ENCODE measurements at places on chromosomes 4 and X.
A peak's percentile ranks its signal among the peaks of the same experiment; 100 is the strongest.

DNA sequence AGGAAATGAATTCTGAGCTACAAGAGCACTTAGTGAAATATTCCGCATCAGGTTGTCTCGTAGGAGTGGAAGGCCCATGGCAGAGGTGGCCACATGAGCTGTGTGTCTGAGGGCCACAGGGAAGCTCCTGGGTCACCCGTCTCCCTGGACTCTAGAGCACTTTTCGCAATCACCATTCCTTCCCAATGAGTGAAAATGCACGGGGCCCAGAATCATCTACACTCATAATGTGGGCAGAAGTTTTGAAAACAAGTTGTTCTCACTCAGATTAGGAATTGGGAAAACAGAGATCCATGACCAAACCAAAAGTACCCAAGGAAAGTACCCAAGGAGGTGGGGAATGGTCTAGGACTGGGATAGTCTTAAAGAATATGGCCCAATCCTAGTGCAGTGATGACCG is 94.4 kb downstream of the SCD5 start:
- no peak for DNase-seq

DNA sequence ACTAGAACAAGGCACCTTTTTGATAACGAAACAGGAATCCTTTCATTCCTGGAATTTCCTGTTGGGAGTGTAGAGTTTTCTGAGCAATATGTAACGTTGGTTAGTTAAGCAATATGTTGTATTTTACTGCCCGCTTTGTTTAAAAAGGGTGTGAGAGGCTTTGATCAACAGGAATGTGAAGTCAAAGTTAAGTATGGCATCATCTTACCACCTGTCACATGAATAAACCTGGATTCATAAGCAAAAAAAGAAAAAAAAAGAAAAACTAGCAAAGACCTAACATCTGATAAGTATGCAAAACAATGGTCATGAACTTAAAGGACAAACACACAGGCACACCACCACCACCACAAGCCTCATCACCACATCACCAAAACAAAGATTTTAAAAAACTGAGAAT is 7.1 kb upstream of the CXCL5 start:
- no peak for DNase-seq

- DNase-seq, result no peak
Measured at GRCh38 chr4:2817701-2818350, 24.9 kb downstream of the SH3BP2 start.

DNA sequence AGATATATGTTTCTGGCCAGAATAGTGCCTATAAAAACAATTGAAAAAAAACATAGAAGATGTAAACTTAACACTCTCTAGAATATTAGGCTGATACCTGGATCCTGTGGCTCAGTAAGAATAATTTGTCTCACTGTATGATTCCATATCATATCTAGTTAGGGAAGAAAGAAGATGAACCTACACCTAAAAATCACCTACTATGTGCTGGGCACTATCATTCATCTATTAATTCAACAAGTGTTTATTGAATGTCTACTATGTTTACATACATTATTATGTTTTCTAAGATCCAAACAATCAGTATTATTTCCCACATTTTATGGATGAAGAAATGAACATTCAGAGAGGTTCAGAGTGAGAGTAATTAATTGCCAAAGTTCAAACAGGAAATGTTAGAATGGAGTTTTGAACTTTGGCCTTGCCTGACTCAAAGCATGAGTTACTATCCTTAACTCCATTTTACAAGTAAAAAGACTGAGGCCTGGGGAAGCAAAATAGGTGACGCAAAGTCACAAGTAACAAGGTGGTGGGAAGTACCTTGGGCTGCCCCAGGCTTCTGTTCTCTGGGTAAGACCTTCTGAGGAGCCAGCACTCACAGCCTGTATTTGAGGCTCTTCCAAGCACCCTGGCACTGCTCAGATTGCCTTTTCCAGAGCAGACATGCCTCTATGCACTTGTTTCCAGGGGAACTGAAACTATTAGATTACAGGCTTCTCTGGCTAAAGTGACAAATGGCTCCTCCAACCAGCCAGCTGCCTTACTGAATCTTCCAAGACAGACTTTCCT is 111.1 kb upstream of the ACSL4 start:
- peak; percentile 2 for DNase-seq

- DNase-seq, result no peak
Measured at GRCh38 chr4:184748251-184748652, 14.4 kb upstream of the CENPU start.

DNA sequence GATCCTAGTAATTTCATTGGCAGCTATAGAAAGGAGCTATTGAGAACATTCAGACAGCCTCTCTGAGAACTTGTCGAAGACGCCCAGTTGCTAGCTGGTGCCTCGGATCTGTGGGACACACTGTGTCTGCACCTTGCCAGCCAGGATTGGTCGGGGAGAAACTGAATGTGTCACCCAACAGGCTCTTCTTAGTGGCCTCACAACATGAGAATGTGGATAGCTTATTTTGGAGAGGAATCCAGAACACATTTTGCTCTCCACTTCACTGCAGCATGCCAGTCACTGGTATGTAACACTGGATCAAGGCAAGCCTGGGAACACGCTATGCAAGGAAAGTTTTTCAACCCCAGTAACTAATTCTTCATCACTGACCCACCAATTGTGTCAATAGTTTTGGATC is 89.5 kb upstream of the TRPC3 start:
- no peak for DNase-seq

GRCh38 chr4:177204126-177204525 is 105.5 kb upstream of the NEIL3 start:
- DNase-seq, result no peak

- no peak for DNase-seq
Measured at GRCh38 chr4:52987392-52988056, 125.4 kb downstream of the RASL11B start.

GRCh38 chr4:2462992-2463762 is 5.7 kb upstream of the RNF4 start:
- DNase-seq, result no peak

DNA sequence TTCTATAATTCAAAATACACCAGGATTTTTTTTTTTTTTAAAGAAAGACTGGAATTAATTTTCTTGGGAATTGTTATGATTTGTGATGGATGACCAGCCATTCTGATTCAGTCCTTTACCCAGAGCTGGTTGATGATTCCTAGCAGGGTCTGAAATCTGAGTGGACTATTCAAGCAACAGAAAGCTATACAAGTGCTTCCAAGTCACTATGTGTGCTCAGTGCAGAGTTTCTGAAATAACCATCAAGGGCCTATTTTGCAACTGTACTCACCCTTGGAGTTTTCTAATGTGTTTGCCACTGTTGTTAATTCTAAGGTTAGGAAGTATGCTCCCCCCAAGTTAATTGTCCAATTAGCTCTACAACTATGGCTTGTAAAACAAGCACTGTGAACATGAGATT is 137.7 kb upstream of the RAPGEF2 start:
- no peak for DNase-seq

GRCh38 chr4:113837397-113837796 is 75.9 kb upstream of the CAMK2D start:
- DNase-seq, result no peak
